ENCODE measurements at places on chromosomes 13 and 19.
A peak's percentile ranks its signal among the peaks of the same experiment; 100 is the strongest.

- DNase-seq: no peak
Measured at GRCh38 chr19:48671446-48671995, 1.3 kb downstream of the NTN5 start.

- DNase-seq: no peak
Measured at GRCh38 chr19:13153569-13154240, 3.5 kb downstream of the IER2 start.

- no peak for DNase-seq
Measured at GRCh38 chr13:101058841-101059240, 357.5 kb downstream of the NALCN start.

DNA sequence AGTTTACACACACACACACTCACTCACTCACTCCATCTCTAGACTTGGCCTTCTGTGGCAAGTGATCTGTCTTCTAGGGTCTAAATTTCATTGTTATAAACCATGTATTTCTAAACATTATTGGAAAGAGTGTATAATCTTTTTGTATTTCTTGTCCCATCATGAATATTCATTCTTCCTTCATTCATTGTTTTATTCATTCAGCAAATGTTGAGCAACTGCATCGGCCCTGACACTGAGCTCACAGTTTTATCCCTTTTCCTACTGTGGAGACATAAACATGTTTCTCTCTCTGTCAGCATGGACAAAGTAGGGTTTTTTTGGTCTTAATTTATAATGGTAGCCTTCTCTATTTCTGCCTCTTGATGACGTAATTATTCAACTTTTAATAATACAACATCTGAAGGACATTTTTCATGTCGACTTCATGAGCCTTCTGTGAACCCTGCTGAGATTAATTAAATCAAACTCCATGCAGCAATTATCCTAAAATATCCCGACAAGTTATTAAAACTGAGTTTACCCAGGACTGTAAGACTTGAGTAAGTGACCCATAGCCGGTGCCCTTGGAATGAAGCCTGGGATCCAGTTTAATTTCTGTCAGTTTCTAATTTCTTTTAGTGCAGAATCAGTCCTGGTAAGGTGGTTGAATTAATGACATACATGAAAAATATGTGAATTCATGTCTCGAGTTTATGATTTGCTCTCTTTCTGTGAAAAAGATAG is 7.3 kb downstream of the SPATA13 start:
- no peak for DNase-seq

GRCh38 chr13:77565635-77566034 is 30.1 kb downstream of the SCEL start:
- DNase-seq: no peak

GRCh38 chr19:18905513-18906236 is 9.7 kb upstream of the CERS1 start:
- no peak for DNase-seq

DNA sequence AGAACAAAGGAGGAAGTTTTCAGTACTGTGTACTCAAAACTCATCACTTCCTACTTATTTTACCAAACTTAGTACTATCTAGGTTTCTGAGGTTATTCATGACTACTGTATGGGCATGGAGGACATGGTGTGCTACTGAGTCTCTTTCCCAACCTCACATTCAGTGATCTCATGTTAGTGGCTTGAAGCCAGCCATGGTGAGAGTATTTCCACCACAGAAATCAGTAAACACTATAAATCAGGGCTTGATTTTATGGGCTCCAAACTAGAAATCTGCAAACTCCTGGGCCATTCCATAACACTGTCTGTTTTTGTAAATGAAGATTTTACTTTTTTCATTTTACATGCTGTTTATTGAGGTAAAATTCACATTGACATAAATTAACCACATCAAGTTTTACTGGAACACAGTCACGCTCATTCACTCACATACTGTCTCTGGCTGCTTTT is 19.7 kb downstream of the MED26 start:
- peak; percentile 28 for DNase-seq

DNA sequence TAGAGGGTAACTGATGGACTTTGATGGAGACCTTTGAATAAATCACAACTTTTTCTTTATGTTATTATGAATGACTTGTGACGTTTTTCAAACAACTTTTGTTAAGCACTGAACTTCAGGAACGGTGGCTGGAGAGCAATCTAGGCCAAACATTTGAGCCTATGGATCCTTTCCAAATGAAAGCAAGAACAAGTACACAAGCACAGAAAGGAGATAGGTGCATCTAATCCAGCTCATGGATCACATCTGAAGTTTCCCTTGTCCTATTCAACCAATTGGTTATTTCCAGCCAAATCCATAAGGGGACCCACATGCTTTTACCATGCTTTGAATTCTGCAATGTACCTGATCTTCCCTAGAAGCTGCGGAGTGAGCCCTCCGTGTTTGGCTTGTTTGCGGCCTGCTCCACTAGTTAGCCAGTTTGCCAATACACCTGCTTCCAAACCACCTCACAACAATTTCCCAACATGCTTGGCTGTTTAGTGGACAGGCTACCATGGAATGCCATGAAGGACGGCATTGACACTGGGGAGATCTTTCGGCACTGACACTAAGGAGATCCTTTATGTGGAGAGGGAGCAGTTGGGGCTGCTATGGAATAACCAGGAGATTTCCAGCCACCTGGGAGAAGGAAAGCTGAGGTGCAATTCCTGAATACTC is 315.9 kb downstream of the DNAJC15 start:
- DNase-seq: no peak

- DNase-seq: no peak
Measured at GRCh38 chr19:18433015-18433691, 4.8 kb downstream of the ISYNA1 start.

- DNase-seq: no peak
Measured at GRCh38 chr13:109271061-109271460, 515.3 kb downstream of the IRS2 start.

DNA sequence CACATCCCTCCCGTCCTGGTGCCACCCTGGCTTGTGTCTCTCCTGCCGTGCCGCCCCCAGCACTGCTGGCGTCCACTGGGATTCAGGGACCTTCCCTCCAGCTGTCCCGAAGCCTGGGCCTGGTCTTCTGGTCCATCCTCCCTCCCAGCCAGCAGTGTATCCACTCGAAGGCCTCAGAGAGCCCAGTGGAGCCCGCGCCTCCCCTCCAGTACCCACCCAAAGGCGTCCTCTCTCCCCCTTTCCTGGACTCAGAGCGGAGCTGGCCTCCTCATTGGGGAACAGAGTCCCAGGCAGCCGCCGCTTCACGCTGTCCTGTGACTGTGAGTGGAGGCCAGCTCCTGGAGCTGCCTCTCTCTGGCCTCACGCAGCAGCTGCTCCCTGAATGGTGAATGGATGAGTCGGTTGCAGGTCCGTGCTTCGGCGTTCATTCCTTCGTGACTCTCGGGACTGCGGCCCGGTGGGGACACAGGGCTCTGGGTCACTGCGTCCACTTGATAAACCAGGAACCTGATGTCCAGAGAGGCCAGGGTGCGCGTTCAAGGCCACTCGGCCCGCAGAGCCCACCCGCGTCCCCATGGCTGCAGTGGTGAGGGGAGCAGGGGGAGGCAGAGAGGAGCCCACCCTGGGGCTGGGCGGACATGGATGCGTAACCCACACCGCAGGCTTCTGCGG is 12.1 kb downstream of the ONECUT3 start:
- DNase-seq: no peak

- DNase-seq: no peak
Measured at GRCh38 chr19:51681286-51681941, 11.7 kb upstream of the SPACA6 start.

DNA sequence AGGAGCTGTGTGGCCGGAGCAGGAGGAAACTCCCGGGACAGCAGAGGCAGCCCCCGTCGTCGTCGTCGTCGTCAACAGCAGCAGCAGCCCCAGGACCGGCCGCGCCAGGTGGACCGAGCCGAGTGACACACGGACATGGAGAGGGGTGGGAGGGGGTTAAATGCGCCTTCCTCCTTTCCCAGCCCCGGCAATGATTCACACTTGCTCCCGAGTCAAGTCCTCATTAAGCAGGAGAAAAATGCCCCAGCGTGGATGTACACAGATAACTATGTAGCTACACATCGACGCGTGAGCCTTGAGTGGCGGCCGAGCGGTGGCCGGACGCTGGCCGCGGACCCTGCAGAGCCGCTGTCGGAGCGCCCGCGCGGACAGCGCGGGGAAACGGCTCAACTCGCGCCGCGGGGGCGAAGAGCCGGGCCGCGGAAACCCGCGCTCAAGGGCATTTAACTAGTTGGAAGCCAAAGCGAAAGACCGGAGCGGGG is 645 bp downstream of the UBL3 start:
- DNase-seq: no peak

- no peak for DNase-seq
Measured at GRCh38 chr19:1942078-1942933, 1.3 kb downstream of the CSNK1G2 start.

GRCh38 chr13:19961924-19962323 is 3.4 kb downstream of the ZMYM2 start:
- DNase-seq: no peak

DNA sequence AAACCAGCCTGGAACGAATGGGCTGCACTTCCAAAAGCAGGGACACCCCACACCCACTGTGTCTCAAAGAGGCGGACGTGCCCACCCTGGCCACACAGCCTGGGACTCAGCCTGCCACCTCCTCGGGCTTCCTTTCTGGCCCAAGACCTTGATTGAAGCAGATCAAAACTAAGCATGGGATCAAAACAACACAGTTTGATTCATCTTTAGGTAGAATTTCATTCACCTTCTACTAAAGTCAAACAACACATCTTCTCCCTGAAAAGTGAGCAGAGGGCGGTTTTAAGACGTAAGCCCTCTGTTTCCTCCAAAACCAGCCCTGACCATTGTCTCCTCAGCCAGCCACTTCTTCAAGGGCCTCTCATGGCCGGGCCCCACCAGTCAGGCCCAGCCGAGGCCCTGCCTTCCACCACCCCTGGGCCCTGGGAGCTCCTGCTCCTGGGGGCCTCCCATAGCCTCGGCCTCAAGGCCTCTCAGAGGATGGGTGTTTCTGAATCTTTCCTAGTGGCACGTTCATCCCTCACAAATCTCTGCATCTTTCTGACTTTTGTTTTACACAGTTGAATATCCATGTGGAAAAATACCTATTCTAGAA is 6.3 kb upstream of the F10 start:
- no peak for DNase-seq

- DNase-seq: no peak
Measured at GRCh38 chr19:47111006-47111621, 2.5 kb downstream of the ZC3H4 start.

GRCh38 chr19:658916-659839 is 3.8 kb downstream of the RNF126 start:
- DNase-seq: no peak

GRCh38 chr19:16262618-16263017 is 62.0 kb upstream of the KLF2 start:
- no peak for DNase-seq

- DNase-seq: no peak
Measured at GRCh38 chr19:28619816-28620429, 593.0 kb downstream of the UQCRFS1 start.

- no peak for DNase-seq
Measured at GRCh38 chr19:12574036-12574435, 22.8 kb upstream of the ZNF564 start.

- DNase-seq: no peak
Measured at GRCh38 chr13:27117952-27118351, 53.7 kb downstream of the USP12 start.

GRCh38 chr19:44643605-44644401 is at the start of gene PVR:
PVR (plus strand) TSS chr19:44643910; CDS start chr19:44644097, 187 bp downstream.
- no peak for DNase-seq

GRCh38 chr13:23966221-23966690 is 69.0 kb upstream of the C1QTNF9B start:
- no peak for DNase-seq

GRCh38 chr19:10402441-10403038 is 802 bp downstream of the CDC37 start:
- DNase-seq: no peak

- DNase-seq: no peak
Measured at GRCh38 chr19:42197375-42197817, 20.1 kb downstream of the DEDD2 start.

DNA sequence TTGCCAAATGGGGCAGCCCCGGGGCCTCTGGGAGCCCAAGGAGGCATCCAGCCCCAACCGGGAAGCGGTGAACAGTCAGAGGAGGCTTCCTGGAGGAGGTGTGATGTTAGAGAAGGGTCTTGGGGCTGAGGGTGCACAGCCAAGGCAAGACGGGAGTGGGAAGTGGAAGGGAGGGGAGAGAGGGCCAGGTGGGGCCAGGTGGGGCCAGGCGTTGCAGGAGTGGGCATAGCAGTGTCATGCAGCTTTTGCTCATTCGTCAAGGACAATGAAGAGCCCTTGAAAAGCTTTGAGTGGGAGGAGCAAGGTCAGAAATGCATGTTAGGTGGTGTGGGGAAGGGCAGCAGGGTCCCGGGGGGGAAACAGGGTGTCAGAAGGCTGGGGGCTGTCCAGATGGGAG is 1.8 kb downstream of the FBN3 start:
- no peak for DNase-seq

DNA sequence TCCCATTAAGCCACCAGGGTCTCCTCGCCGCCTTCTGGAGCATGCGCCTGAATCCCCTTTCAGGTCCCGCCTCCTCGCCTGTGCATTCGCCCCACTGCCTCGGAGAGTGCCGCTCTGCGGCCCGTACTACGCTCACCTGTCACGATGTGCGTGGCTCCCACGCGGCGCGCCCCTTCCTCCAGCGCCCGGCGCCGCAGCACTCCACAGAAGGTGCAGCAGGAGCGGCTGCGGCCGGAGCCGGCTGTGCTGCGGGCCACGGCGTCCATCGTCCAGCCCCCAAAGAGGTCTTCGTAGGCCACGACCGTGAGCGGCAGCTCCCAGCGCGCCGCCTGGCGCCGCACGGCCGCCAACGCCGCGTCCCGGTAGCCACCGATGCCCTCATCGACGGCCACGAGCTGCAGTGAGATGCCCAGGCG is 4.3 kb downstream of the CTU1 start:
- no peak for DNase-seq

Measured in SIG-M5 (cell line).